Fibroblast of lung (primary cell): ENCODE measurements at places on chromosomes 2 and 18.

GRCh38 chr18:48340560-48340959 lies 68.6 kb downstream of the ZBTB7C start:
- DNase-seq, result no peak

DNA sequence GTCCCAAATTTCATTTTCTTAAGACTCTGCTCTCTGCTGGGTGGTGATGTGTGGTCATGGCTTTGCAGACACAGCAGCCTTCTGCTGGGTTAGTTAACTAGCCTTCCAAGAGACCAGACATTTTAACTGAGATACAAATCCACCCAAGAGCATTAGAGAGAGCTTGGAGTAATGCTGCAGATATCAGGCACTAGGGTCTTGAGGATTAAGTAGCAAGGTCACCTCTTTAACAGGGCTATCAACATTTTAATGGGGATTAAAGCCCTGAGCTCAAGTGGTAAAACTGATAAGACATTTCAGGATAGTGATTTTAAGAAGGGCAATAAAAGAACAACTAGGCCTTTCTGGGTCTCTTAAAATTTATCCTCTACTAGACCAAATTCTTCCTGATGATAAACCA lies 461.2 kb downstream of the MEIS1 start:
- DNase-seq, result no peak

DNA sequence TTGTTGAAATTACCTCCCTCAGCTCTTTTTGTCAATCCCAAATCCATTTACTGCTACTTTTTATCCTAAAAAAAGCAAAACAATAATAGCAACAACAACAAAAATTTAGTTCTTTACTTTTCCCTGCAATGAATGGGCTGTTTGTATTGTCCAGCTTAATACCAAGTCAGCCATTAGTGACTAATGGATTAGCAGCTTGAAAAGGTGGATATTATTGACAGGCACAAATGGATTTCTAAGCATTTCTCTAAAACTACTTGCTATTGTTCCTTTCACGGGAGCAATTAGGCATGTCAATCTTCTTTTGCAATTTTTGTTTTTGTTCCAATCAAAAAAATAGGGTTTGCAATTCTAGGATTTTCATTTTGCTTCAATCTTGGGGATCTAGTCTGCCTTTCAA lies 32.1 kb upstream of the SPAG16 start:
- no peak for DNase-seq

DNA sequence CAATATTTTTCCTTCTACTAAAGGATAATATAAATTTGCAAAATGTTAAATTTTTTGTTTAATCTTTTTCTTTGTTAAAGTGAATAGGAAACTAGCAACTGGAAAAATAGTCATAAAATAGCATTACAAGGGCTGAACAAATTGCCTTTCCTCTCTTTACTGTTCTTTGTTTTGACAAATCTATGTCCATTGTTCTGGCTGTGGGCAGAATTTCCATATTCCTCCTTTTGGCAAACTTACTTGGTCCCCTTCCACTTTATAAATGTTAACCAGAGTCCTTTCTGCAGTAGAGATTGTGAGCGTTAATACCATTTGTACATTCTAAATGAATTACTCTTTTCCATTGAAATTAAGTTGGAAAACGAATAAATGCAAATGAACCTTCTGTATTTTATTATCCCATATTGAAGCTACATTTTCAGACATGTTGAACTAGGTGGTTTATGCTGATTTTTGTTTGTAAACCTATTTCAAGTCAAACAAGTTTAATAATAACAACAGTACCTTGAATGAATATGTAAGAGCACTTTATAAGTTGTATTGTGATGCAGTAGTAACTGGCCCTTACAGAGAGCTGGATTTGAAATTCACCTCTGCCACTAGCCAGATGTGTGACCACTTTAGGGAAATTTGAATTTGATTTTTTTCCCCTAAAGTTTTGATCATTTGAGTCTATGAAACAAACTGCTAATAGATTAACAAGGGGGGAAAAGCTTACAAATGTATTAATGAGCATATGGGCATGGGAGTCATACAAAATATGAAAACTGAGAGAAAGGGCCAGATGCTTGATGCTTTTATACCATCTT lies 3.3 kb downstream of the RNF125 start:
- DNase-seq, result no peak

DNA sequence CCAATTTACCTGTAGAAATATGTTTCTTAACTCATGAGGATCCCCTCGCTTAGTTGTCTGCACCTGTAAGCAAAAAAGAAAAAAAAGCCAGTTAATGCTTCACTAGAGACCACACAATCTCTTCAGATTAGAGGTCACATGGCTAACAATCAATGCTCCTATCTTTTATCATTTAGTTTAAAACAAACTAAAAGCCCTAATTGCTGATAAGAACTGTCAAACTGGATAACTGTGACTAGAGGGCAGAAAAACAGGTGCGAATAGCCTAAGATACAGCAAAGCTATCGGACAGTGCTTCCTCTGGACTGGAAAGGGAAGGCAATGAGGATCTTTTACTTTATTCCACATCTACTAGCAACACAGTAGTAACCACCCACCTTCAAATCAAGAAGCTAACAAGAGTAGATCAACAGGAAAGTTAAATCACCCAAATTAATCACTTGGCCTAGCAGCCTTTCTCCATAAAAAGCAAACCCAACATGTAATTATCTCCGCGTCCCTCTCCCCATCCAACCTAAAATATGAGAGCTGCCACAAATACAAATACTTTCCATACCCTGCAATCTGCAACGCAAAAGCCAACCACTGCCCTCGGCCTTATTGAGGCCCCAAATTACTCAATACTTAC lies 734 bp downstream of the SLC25A12 start:
- DNase-seq, result no peak

DNA sequence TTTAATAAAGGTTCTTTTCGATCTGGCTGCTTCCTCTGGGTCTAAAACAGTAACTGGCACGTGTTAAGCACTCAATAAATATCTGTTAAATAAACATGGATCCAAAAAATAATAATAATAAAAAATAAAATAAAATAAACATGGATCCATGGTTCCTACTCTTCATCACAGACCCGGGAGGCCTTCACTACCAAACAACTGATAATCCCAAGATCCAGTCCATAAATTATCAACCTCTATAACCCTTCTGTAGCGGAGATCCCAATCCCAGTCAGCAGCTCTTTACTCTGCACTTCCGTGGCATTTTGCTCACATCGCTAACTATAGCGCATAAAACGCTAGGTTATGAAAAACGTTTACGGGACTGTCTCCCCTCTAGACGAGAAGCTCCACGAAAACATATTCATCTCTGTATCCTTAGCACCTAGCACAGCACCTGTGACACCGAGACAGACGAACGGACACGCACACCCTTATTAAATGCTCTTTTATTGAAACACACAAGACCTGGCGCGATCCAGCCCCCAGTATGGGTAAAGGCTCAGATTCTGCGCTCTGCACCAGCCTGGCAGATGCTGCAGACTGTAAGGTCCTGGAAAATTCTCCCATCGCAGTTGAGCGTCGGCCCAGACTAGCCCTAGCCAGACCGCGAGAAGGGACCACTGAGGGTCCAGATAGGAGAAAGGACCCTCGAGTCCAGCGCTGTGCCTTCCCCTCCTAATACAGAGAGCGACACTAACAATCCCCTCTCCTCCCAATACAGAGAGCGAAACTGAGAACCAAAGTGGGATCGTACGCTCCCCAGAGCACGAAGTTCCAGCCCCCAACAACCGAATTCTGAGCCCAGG lies 770 bp downstream of the NBAS start:
- DNase-seq, result peak; percentile 27

DNA sequence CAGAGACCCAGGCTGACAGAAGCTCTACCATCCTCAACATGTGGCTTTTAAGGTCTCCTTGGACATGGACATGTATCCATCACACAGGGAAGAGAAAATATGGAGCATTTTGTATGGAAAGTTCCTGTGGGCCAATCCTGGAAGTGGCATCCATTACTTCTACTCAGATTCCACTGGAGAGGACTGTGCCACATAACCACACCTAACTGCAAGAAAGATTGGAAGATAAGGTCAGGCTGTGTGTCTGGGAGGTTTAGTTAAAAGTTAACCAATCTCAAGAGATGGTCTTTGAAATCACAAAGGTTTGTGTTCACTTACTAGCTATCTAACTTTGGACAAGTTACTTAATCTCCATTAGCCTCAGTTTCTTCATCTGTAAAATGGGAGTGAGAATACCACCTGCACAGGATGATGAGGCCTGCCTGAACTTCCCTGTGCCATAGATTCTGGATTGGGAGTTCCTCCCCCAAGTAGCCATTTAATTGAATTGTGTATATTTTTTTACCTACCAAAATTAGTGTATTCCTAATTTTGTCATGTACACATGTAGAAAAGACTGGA lies 3.9 kb upstream of the ABCB11 start:
- DNase-seq, result no peak
